ENCODE measurements at places on chromosomes 3 and 15. TPM values are rescaled to one million over a fixed set of nuclear protein-coding genes. Genes with fewer than 3 reads are reported as not detected.

Gene DLEC1
- polyA plus RNA-seq: 1.2 TPM

Gene PRR20G
- not detected for polyA plus RNA-seq

- DNase-seq: no peak
These were observed 116.8 kb downstream of the GALK2 start for GRCh38 chr15:49286649-49287404.

- DNase-seq: peak; percentile 74
These were observed at the start of gene CHST13 for GRCh38 chr3:126523745-126524428. CHST13 (plus strand) TSS chr3:126524155; CDS start chr3:126524333, 178 bp downstream.

Gene ANKRD63
- not detected for polyA plus RNA-seq

Gene LRRC34
- polyA plus RNA-seq: 3.8 TPM

Gene ANXA2
- polyA plus RNA-seq: 761 TPM

DNA sequence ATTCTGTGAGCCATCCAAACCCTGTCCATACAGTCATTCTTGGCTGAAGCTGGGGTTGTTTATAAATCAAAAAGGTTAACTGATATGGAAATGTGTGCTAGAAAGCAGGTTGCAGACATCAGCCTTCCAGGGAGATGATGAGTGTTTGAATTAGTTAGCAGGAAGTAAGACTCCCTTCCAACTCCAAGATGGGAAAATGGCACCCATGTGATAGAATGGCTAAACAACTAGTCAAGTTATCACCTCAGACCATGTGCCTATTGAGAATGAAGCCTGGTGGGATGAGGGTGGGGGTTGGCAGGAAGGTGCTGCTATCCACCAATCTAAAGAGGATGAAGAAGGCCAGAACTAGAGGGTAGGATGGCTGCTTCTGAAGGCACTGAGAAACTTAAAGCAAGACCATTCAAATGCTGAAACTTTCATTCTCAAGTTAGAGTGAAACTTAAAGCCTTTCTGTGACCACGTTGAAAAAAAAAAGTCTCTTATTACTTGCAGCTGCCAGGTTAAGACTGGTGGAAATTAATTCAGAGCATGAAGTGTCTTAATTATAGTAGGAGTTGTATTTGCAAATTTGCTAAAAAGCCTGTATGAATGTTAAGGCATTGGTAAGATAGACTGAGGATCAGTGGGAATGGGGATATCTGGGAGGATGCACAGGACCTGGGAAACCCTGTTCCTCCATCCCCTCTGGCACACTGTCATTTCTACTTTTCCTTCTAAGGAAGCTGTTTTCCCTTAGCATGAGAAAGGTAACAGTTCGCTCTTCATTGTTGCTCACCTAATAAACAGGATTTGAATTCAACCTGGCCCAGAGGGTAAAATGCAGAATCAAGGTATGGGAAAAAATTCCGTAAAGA is 36.8 kb downstream of the CCR3 start:
- DNase-seq: no peak

- DNase-seq: no peak
These were observed 2.6 kb downstream of the TMCC1 start for GRCh38 chr3:129890891-129891290.

DNA sequence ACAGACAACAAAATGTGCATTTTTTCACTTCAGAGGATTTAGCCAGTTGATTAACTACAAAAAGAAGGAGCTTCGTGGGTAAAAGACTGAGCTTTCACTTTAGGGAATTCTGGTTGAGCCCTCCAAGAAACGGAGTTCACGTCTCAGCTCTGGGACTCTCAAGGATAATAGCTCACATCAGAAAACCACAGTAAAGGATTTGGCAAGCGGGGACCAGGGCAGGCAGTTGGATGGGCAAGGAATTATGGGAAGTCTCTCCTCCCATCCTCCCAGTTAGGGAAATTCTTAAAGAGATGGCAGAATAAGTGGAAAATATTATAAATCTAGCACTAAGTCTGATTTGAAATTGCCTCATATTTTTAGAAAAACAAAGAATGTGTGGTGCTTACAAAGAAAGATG is 188.3 kb upstream of the EOMES start:
- DNase-seq: peak; percentile 63

DNA sequence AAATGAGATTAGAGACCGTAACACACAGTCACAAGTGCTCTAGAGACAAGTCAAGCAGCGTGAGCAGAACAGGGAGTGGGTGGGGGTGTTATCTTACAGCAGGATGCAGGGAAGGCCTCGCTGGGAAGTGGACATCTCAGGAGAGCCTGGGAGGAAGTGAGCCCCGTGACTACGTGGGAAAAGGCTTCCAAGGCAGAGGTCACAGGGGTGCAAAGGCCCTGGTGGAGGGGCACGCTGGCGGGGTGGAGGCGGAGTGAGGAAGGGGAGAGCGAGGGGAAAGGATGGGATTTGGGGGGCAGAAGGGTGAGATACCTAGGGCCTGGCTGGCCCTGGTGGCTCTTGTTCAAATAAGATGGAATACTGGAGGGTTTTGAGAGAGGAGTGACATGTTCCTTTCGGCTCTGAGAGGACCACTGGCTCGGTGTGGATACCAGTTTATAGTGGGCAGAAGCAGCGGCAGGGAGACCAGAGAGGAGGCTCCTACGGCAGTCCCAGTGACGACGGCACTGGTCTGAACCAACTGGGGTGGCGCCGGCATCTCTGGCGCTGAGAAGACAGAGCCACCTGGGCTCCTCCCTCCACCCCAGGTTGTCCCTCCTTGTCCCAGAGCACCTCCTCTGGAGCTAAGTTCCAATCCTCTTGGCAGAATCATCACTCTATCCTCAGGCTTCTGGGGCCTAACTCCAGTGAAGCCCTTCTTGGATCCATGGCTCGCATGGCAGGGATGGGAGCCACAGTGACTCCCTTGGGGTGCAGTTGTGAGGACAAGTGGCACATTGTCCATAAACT is 266.2 kb upstream of the LYSMD4 start:
- no peak for DNase-seq

DNA sequence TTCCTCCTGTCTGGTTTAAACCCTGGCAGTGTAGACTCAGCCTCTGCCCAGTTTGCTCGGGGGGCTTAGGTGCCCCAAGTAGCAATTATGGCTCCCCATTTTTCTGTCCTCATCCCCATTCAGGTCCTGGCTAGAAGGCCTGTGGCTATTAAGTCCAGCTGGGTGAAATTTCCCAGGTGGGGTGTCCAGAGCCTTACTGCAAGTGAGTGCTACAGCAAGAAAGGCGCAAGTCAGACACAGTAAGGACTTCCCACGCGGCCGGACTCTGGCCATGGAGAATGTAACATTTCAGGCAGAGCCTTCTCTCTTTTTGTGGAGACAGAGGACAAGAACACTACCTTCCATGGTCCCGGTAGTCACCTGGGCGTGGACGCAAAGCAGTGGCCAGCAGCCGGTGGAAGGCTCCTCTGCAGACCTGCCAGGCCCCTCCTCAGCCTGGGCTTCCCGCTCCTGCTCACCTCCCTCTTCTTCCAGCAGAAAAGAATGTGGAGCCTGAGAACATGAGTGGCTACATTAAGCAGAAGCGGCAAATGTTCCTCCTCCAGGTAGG is 23.3 kb downstream of the CFAP100 start:
- no peak for DNase-seq
